H9 (cell line): ENCODE measurements at places on chromosomes 16 and 17. TPM values are rescaled to one million over a fixed set of nuclear protein-coding genes. Genes with fewer than 3 reads are reported as not detected.
A peak's percentile ranks its signal among the peaks of the same experiment; 100 is the strongest.

- H3K36me3 ChIP-seq: no peaks in the 10 kb centered on the region
- H3K27me3 ChIP-seq: no peaks in the 10 kb centered on the region
- H3K4me1 ChIP-seq: no peaks in the 10 kb centered on the region
These were observed 2.3 kb downstream of the SLC5A11 start for GRCh38 chr16:24848065-24848464.

DNA sequence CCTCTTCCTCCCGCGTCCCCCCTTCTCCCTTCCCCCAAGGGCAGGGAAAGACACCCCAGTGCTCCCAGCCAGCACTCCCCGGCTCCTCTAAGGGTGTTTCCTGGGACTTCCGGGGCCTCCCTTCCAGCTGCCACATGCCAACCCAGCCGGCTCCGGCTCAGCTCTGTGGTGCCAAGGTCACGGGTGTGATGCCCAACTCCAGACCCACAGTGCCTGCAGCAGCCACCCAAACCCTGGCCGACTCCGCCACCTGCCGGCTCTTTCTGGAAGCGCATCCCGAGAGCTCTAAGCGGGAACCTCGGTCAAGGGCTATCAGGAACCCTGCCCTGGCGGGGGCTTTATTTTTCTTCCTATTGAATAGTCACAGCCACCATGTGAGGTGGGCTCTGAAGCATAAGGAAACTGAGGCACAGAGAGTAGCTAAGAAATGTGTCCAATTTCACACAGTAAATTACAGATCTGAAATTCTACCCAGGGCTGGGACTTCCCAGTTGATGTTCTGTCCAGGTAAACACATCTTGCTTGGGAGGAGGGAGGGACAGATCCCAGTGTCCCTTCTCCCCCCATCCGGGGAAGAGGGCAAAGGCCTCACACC lies 3.3 kb upstream of the PPP1R1B start:
- H3K27ac ChIP-seq: no peak overlapping the region
- H3K36me3 ChIP-seq: no peaks in the 10 kb centered on the region
- H3K4me3 ChIP-seq: peak overlapping the region; percentile 32; the same call in 1 of the 3 replicates
- peaks cover 18% of the 10 kb centered on the region; the same call in 1 of the 2 replicates for H3K27me3 ChIP-seq
- H3K4me1 ChIP-seq: peaks cover under 1% of the 10 kb centered on the region; the same call in 1 of the 2 replicates

The LRRC36 gene
- total RNA-seq: not detected in 2 replicates

The CCL4 gene
- total RNA-seq: not detected in 2 replicates

The IRX5 gene
- total RNA-seq: 0.26 and 0.59 TPM in 2 replicates
